ENCODE measurements at places on chromosomes 16 and 17.

DNA sequence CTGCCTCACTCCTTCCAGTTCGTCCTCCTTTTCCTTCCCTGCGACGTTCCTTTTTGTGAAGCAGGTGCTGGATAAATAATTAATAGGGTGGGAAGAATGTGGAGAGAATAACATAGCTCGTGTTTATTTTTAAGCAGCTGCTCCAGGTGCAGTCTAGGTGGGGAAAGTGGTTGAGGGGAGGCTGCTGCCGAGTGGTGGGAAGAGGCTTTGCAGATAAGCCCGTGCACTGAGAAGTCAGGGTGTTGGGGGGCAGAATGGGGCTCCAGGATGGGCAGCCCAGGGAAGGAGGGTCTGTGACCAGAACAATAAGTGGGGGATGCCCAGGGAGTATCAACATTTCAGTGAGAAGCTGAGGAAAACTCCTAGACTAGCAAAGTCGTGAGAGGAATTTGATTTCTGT lies 300.5 kb downstream of the CPPED1 start:
- no peak for DNase-seq

- no peak for DNase-seq
These were observed 100.7 kb downstream of the CYLD start for GRCh38 chr16:50842589-50842988.

DNA sequence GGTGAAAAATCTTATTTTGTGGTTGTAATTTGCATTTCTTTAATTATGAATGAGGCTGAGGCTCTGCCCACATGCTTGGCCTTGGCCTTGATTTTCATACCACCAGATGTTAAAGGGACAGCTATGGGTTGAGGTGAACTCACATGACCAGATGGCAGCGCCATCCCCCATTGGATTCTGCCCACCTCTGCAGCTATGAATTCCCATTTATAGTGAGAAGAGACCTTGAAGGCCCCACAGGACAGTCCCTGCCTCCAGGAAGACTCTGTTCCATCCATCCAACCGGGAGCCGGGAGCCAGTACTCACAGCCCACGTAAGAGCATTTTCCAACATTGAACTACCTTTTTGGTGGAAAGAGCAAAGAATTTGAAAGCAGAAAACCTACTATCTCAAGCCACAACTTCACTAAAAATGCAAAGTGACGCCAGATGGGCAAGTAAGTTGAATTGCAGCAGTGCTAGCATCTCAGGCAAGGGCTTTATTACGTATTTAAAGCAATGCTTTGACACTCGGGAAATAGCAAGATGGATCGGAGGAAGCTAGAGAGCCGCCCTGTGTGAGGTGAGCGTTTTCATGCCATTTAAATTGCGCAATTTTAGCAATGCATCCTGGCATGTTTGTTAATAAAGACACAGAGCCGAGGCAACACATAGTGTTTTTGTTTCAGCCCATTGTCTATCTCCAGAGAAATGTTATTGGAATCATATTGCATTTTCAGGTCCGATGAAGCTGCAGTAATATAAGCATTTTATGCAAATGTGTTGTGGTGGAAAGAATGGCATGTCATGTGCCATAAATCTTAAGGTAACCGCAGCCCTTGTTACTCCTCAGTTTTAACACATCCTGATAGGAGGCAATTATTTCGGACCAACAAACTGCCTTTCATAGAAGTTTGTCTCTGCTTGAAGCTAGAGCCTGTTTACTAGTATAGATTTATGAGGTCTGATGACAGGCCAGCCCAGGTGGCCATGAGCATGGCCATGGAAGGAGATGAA lies 273.4 kb upstream of the TNRC6C start:
- no peak for DNase-seq

DNA sequence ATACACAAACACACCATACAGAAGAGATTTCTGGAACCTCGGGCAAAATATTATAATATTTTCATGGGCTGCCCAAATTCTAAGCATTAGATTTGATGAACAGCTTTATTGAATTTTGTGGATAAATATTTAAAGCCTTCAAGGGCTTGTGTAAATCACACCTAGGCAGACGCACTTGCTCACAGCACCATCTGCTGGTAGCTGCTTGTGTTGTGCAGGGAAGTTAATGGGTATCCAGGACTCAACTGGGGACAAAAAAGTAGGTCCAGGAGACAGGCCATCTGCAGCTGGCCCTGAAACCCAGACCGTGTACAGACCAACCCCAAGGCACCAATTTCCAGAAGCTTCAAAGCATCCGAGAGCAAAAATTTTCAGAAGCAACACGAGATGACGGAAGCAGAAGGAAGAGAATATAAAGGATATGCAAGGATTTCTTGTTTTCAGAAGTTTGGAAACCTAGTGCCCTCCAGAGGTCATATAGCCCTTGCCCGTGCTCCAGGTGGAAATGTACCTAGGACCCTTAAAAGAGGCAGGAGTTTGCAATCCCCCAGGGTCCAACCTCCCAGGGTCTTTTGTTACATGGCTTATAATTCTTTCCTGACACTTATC lies 140.0 kb downstream of the CHD9NB start:
- DNase-seq = peak; percentile 30

DNA sequence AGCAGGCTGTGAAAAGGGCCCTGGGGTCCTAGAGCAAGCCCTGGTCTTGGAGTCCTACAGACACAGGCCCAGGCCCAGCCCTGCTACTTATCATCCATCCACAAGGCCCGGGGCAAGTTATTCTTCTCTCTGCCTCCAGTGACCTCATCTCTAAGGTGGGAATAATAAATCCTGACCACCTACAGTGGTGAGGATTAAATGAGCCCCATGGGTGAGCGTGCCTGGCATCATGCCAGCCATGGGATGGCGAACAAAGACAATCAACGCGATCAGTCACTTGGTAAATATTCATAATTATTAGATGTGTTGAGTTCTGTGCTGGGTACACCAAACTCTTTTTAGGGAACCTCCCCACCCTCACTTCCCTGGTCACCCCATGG lies 5.5 kb downstream of the KRT15 start:
- DNase-seq = no peak

DNA sequence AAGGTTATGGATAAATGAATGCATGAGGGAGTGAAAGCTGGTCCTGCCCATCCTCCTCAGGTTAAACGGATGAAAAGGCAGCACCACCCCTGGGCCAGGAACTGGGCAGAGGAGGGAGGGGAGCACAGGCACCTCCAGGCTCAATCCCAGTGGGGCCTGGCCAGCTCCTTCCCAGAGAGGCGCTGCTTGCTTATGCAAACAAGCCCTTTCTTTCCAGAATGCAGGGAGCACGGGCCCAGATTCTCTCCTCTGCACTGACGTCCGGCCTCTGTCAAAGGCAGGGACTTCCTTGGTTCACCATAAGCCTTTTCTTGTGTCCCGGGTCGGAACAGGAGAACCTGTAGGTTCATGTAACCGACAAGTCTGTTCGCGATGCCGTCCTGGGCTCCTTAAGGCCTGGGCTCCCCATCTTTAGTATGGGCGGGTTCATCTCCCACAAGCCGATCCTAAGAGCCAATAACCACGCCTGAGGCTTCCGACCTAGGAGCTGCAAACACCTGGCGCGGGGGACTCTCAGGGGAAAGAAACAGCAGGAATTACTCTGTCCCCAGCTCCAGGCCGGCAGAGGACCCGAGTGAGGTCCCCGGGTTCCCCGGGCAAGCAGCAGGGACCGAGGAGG lies 16.3 kb downstream of the ENPP7 start:
- DNase-seq = no peak

- no peak for DNase-seq
These were observed 177.9 kb downstream of the SPECC1 start for GRCh38 chr17:20187049-20187448.

GRCh38 chr16:17836868-17837602 lies 366.3 kb upstream of the XYLT1 start:
- peak; percentile 83 for DNase-seq

DNA sequence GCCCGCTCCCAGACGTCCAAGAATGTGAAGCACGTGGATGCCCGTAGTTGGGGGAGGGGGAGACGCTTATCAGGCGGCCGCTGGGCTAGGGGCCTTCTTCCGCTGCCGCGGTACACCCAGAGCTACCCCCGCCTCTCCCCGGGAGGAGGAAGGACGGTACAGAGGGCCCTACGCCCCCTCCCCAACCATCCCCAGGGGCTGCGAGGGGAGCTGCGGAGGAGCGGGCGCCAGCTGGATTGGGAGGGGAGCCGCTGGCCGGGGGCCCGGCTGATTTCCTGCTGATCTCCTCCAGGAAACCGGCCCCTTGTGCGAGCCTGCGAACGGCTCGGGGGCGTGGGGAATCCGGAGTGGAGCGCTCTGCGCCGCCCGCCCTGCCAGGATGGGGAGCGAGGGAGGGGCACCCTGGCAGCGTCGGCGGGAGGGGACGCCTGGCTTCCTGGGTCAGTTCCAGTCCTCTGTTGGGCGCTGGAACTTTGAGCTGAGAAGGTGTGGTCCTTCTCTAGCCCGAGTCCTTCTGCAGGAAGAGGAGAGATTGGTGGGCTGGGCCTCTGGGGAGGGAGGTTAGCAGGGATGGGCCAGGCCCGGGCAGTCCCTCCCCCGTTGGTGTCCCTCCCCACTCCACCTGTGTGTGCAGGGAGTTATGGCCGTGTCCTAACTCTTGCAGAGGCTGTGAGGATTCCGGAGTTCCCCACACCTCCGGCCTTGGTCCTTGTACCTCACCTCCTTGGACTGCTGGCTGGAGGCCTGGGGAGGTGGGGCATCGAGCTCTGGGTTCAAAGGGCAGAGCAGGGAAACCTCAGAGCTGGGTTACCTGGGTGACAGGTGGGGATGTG lies 19.2 kb downstream of the GJD3 start:
- DNase-seq = no peak

DNA sequence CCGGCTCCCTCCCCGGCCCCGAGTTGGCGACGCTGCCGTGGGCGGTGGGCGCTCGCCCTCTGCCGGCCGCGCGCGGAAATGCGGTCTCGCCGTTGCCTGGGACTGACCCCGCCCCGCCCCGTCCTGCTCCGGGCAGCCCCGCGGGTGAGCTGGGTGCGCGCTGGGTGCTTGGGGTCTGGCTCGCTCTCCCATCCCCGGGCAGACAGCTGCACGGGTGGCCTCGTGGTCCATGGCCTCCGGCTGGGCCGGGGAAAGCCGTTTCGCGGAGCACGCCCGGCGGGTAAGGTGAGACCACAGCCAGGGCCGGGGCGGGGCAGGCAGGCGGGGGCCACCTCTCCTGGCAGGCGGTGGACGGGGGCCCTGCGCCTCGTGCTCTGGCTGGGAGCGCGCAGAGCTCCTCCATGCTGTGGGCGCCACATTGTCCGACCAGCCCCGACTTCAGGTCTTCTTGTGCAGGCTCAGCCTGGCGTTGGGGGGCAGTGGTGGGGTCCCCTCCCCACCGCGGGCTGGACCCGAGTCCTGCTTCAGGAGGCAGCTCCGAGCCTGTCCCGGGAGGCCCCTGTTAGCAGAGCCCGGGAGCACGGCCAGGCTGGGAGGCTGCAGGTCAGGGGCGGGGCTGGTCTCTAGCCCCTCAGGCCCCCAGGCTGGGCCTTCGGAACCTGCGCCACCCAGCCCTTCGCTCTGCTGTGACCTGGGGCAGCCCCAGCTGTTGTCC lies 7.0 kb upstream of the C1QTNF8 start:
- DNase-seq = no peak

- DNase-seq = no peak
These were observed 26.7 kb upstream of the PLCG2 start for GRCh38 chr16:81752225-81752875.

DNA sequence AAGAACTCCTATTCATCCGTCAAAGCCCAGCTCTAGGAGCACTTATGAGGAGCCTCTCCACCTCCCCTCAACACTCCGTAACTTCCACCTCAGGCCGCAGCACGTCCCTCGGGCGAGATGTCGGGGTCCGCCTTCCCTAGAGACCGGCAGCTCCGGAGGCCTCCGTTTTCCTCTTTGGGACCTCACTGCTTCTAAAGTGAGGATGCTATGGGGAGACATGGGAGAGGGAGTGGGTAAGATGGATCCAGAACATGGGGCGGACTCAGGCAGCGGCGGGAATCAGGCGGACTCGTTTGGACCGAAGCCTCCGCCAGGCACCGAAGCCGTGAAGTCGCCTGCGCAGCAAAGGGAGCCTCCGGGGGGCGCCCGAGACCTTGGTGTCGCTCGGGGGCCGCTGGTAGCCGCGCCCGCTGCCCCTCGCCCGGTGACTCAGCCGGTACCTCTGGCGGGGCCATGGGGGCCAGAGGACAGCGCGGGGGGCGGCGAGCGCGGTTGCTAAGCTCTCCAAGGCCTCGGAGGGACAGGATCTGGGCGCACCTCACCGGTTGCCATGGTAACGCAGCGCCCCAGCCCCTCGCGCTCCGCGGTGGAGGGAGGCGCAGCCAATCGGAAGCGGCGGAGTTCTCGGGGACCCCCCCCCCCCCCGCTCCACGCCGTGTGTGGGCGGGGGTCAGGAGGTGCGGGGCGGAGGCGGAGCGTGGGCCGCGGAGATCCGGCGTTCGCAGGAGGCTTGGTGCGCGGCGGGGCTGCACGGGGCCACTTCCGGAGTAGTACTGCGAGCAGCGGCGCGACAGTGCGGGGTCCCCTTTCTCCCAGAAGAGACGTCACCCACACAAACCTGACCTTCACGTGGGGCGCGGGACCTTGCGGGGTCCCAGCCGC lies 1.3 kb upstream of the HIC1 start:
- no peak for DNase-seq

DNA sequence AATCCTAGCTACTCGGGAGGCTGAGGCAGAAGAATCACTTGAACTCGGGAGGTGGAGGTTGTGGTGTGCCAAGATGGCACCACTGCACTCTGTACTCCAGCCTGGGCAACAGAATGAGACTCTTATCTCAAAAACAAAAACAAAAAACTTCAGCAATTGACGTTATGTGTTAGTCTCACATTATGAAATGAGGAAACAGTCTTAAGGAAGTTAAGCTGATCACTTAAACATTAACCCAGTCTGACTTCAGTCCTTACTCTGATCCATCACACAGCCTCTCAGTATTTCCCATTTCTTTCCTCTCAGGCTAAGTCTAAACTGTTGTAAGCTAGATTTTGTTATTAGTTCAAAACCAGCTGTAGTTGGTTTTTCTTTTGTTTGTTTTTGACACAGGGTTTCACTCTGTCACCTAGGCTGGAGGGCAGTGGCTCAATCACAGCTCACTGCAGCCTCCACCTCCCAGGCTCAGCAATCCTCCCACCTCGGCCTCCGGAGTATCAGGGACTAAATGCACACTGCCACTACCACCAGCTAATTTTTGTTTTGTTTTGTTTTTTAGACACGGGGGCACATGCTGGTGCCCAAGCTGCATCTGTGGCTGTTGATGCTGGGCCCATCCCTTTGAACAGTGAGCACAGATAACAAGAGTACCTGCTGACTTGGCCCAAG lies 6.3 kb downstream of the JPT1 start:
- DNase-seq = no peak

- no peak for DNase-seq
These were observed 257.5 kb downstream of the ENGASE start for GRCh38 chr17:79332011-79332554.

GRCh38 chr16:55471448-55472097 lies 7.4 kb upstream of the MMP2 start:
- peak; percentile 29 for DNase-seq

GRCh38 chr16:10308305-10309193 lies 77.3 kb upstream of the ATF7IP2 start:
- DNase-seq = no peak

DNA sequence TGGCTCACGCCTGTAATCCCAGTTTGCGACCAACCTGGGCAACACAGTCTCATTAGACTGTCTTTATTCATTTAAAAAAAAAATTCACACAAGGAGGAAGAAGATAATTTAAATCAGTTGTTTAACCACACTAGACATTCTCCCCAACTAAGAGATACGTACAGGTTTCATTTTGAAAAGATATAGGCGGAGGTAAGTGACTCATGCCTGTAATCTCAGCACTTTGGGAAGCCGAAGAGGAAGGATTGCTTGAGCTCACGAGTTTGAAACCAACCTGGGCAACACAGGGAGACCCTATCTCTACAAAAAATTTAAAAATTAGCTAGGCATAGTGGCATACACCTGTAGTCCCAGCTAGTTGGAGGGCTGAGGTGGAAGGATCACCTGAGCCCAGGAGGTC lies 5.3 kb downstream of the CMTM4 start:
- DNase-seq = no peak

GRCh38 chr16:75614066-75614897 lies 8.8 kb downstream of the ADAT1 start:
- peak; percentile 7 for DNase-seq

All from retinal pigment epithelial cell (primary cell).